ENCODE measurements at places on chromosomes 7 and 10. TPM values are rescaled to one million over a fixed set of nuclear protein-coding genes. Genes with fewer than 3 reads are reported as not detected.

FAM53B gene
- polyA plus RNA-seq = 26.1 TPM

HOXA6 gene
- 14.5 TPM for polyA plus RNA-seq

SRGN gene
- 37.1 TPM for polyA plus RNA-seq

SLC16A12 gene
- 0.98 TPM for polyA plus RNA-seq

HOXA3 gene
- 49.6 TPM for polyA plus RNA-seq

NPFFR1 gene
- 0.80 TPM for polyA plus RNA-seq

SKIDA1 gene
- 4.2 TPM for polyA plus RNA-seq

NAT16 gene
- 0.04 TPM for polyA plus RNA-seq

SPOCK2 gene
- 7.1 TPM for polyA plus RNA-seq

SFRP4 gene
- polyA plus RNA-seq = 1.1 TPM

PIK3AP1 gene
- 3.1 TPM for polyA plus RNA-seq

SPDYE5 gene
- polyA plus RNA-seq = 5.2 TPM

MMP21 gene
- 1.0 TPM for polyA plus RNA-seq

CRPPA gene
- 3.4 TPM for polyA plus RNA-seq

GRM8 gene
- polyA plus RNA-seq = 0.45 TPM

H2BK1 gene
- not detected for polyA plus RNA-seq

YAE1 gene
- polyA plus RNA-seq = 62.4 TPM

CALHM2 gene
- 16.4 TPM for polyA plus RNA-seq

TMEM184A gene
- 2.4 TPM for polyA plus RNA-seq

KIAA1217 gene
- polyA plus RNA-seq = 65.4 TPM

SPDYE6 gene
- 8.4 TPM for polyA plus RNA-seq
